T-helper 2 cell (primary cell): ENCODE measurements at places on chromosomes 1 and 21.

DNA sequence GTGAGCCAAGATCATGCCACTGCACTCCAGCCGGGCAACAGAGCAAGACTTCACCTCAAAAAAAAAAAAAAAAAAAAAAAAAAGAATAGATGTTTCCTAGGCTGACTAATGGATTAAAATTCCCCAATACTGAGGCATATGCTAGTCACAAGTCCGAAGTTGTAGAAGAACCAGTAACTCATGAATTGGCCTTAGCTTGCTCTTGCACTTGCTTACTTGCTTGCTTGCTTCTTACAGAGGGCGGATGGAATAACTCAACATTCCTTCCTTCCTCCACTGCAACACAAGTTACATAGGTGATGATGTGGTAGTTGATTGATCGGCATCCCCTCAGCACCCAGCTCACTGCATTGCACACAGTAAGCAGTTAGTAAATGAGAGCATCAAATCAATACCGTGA lies 2.8 kb upstream of the TARS2 start:
- no peak for DNase-seq

- DNase-seq = no peak
Measured at GRCh38 chr21:25572861-25573310, 34.4 kb downstream of the MRPL39 start.

DNA sequence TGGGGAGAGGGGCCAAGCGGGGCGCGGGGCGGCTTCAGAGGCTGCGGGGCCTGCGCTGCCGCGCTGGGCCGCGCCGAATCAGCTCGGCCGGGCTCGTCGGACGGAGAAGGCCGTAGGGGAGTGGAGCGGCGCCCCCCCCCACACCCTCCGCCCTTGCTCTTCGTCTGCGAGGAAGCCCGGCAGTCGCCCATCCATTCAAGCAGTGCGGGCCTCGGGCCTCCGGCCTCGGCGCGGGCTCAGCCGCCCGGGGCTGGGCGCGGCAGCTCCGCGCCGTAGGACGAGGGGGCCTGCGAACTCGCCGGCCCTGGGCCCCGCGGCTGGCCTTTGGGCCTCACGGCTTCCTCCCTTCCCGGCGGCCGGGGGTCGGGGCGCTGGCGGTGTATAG lies 564 bp downstream of the CTPS1 start:
- no peak for DNase-seq

GRCh38 chr1:10161541-10162290 lies 48.7 kb upstream of the KIF1B start:
- peak; percentile 36 for DNase-seq

DNA sequence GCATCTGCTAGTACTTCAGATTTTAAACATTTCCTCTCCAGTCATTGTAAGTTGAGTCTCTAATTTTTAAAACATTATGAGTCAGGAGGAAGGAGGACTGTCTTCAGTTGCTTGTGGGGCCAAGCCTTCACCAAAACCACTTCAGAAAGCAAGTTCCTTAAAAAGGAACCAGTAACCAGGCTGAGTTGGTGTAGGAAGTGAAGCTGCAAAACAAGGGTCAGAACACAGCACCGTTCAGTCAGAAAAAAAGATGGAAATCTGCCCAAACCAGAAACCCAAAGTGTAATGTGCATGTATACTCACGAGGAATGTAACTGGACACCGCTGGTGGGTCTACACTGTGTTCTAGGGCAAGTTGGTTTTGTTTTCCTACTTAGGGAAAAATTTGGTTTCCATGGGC lies 402.1 kb downstream of the SETD4 start:
- no peak for DNase-seq

- DNase-seq = no peak
Measured at GRCh38 chr1:65896721-65897120, 104.0 kb downstream of the PDE4B start.

- no peak for DNase-seq
Measured at GRCh38 chr1:41318135-41318534, 43.1 kb upstream of the FOXO6 start.

DNA sequence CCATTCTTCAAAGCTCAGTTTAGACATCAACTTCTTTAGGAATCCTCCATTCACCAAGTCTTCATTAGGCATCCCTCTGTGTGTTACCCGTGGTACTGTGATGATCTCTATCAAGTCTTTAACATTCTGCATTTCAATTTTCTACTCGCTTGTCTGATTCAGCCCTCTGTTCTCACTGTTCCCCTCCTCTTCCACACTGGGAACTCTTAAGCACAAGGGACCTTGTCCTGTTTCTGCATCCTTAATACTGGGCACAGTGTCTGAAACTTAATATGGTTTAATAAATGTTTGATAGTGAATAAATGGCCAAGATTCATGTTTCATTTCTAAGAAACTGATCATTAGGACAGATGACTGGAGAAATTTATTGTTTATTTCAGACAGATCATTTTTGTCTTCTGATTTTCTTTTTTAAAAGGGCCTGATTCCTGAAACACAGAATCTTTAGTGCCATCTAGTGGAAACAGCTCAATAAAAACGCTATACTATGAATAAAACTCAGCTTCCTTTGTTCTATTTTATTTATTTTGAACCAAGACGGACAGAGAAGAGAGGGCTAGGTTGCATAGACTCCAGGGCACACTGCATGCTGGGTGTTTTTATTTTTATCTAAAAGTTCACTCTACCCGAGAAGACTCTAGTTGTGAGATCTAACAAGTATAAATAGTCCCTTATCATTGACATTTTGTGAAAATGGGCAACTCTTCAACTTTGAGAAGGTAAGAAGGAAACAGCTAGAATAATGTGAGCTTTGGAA lies 7.0 kb upstream of the TRIM45 start:
- peak; percentile 6 for DNase-seq

DNA sequence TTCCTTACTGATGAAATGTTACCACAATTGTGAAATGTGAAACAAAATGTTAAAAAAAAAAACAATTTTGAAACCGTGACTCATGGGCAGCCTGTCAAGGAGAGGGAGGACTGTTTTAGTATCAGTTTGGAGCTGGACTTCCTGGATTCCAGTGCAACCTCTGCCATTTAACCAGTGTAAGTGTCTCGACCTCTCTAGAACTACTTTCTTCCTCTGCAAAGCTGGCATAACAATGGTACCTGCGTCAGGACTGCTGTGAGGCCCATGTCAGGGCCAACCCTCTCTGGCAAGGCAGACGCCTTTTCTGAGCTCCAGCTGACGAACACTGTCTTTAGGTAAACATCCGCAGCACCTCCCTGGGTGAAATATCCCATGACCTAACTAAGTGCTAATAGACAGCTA lies 20.9 kb downstream of the URB1 start:
- no peak for DNase-seq

- peak; percentile 74 for DNase-seq
Measured at GRCh38 chr1:89633248-89633799, 404 bp downstream of the LRRC8C start.

GRCh38 chr1:68142036-68142435 lies 90.3 kb downstream of the WLS start:
- no peak for DNase-seq

DNA sequence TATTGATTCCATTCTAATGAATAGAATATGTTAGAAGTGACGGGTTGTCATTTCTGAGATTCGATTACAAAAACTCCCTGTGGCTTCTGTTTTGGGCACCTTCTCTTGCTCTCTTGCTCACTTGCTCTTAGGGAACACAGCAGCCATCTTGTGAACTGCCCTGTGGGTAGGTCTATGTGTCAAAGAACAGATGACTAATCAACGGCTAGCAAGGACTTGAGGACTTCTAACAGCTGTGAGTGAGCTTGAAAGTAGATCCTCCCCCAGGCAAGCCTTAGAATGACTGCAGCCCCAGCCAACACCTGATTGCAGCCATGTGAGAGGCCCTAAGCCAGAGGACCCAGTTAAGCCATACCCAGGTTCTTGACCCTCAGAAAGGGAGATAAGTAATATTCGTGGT lies 49.3 kb downstream of the AZIN2 start:
- DNase-seq = no peak

GRCh38 chr1:916173-917075 lies 7.3 kb upstream of the SAMD11 start:
- no peak for DNase-seq

DNA sequence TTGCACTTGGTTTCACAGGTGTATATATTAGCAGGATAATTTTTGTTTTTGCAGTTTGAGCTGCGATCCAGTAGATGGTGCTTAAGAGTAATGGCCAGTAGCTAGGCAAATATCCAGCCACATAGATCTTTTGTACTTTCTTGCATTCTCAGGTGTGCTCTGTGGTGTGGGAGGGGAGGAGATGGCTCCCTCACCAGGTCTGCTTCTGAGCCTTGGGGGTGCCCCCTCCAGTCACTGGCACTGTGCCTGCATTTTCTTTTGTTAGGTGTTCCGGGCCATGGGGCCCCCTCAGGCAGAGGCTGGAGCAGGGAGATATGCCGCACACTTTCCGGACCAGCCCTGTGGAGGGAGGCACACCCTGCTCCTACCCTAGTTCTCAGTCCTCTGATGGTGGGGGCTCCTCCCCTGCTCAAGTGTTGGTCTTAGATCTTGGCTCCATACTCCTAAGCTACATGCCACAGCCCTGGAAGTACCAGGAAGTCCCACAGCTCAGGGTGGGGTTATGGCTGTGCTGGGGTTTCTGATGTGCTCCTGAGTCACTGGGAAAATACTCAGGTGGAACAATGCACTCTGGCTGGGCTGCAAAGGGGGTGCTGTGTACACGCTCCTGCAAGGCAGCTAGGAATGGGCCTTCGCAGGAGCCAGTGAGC lies 197.6 kb upstream of the DMRTA2 start:
- no peak for DNase-seq

DNA sequence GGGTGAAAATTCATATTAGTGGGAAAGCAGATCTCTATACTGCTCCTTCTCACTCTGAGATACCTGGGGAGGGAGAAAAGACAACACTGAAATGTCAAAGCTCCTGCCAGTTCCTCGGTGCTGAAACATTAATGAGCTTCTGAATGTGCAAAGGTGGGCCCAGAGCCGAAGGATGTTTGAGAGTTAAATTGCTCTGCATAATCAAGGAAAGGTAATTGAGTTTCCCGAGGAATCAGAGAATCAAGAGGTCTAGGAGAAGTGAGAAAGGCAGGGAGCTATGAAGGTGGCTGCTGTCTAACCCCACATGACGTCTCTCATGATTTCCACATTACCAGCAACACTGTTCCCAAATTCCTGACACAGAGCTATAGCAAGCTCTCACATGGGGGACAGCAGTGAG lies 346.7 kb downstream of the SMYD3 start:
- no peak for DNase-seq

DNA sequence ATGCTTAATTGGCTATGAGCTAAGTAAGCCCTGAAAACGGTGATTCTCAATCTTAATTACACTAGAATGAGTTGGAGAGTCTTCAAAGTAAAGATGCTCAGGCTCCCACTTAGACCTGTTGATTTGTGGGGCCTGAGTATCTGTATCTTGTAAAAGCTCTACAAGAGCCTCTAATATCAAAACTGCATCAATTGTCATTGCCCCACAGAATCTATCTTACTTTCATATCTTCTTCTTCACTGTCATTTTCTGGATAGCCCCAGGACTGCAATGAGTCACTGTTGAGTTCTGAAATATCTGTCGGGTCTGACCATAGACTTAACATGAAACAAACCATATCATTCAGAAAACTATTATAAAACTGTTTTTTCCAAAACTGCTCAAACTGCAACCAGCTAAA lies 102.8 kb upstream of the SERTAD4 start:
- DNase-seq = peak; percentile 55

DNA sequence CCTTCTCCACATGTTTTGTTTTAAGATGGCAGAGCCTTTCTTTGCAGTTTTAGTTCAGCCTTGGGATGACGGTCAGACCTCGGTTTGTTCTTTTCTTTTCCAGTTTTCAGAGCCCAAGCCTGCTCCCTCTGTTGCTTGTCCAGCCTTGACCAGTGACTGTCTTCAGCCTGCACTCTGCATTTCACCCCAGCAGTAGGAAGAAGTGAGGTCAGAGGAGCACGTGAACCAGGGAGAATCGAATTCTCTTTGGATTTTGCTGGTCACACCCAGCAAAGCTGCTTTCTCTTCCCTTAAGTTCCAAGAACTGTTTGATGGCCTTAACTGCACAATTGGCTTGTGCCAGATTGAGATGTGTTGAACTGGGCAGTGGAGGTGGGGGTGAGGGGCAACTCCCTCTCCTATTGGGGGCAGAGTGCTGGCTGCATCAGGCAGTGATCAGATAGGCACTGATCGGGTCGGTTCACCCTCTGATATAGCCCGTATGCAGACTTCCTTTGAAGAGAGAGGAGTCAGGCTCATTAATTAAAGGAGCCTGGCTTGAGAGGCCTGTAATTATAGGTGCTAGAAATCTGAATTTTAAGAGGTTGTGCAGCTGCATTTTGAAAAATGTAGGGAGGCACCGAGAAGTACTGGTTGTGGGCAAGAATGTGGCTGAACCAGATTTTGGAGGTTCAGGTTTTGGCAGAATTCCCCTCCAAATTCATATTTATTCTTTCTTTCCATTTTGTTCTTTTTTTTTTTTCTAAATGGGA lies 42.4 kb downstream of the PEX14 start:
- no peak for DNase-seq

- no peak for DNase-seq
Measured at GRCh38 chr1:25805863-25806225, 5.9 kb downstream of the SELENON start.

DNA sequence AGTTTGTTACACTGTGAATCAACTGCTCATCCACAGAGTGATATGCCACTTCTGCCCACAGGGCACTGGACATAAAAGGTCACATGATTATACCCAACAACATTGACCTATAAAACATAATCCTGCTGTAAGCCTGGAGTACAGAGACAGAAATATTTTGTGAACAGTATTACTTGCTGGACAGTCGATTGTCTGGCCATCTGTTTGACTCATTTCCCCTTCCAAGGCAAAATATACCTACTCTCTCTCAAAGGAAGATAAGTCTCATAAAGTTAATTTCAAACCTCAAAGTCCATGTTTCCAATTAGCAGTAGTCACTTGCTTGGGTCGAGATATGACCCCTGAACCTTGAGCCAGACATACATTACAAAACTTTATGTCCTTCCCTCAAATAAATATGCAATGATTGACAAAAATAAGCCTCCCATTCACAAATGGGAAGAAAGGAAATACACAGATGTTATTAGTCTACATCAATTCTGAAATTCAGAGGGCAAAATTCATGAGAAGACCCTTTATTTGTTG lies 39.3 kb upstream of the RGS18 start:
- DNase-seq = no peak
